Left renal cortex interstitium (tissue), 4 donors: ENCODE measurements at places on chromosomes 2 and 18. TPM values are rescaled to one million over a fixed set of nuclear protein-coding genes. Genes with fewer than 3 reads are reported as not detected.
A peak's percentile ranks its signal among the peaks of the same experiment; 100 is the strongest.

GRCh38 chr2:208373460-208374089, 33.0 kb upstream of the PTH2R start:
- DNase-seq, result peak; percentile 13

- DNase-seq, result no peak
Measured at GRCh38 chr2:143545949-143546255, 416.7 kb downstream of the ARHGAP15 start.

- DNase-seq, result no peak
Measured at GRCh38 chr2:191051825-191052778, 38.1 kb upstream of the STAT1 start.

GRCh38 chr2:152426801-152427200, 91.8 kb downstream of the FMNL2 start:
- DNase-seq, result no peak

- no peak for DNase-seq
Measured at GRCh38 chr2:179569831-179570233, 291.6 kb downstream of the ZNF385B start.

DNA sequence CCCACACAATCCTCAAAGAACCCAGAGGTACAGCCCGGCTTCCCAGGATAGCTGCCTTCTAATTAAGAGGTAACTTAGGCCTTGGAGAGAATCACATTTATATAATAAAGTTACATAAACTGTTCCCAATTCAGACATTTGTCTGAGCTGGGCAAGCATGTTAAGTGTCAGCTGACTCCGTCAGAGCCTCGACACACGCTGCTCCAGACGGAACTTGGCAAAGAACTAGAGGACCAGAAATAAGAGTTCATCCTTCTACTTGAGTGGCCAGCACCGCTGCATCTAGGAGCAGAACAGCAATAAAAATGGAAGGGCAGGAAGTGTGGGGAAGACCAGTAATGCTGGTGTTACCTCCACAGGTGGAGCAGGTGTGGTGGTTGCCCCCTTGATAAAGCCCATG, 80.5 kb downstream of the MYO5B start:
- DNase-seq, result no peak

DNA sequence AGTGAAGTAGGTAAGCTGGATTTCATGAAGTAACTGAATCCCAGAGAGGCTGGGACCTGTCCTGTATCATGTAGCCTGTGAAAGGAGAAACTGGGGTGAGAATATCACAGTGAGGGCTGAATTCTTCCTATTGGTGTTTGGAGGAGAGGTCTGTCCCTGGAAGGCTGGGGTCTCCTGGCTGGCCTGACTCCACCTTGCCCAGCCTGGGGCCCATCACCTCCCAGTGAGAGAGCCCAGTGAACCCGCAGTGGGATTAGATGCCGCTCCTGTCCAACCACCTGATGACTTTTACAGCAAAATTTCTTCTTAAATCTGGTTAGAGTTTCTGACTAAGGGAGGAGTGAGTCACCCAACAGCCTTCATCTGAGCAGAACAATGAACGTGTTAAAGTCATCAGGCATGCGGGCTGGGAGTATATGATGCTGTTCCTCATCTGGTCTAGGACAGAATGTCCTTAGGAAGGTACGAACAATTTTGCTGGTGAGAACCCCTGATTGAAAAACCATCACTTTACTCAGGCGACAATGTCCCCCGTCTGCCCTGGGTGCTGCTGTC, 152.9 kb downstream of the LPIN1 start:
- DNase-seq, result no peak

DNA sequence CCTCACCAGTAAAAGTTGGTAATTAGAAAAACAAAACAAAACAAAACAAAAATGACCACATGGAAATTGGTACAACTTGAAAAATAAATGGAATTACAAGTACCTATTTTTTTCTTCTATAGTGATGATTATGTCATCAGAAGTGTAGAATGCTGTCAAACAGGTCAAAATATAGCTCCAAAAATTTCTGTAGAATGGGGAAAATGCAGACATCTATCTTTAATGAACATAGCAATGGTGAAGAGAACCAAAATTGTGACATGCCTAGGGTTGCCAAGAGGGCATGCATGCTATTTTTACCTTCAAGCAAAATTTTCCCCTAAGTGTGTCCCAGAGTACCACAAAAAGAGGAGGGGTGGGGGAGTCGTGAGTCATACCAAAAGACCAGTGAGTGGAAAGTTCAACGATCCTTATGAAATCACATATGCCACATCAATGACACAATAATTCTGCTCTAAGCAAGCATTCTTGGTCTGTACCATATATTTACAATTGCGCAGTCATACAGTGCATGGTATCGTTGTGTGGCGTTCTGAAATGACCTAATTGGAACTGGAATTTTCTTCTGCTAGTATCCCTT, 1436.4 kb downstream of the SUCLG1 start:
- DNase-seq, result no peak

Gene SERPINB11
- polyA plus RNA-seq, result not detected

Gene TMEM17
- polyA plus RNA-seq, result 7.1 TPM
